ENCODE measurements at places on chromosomes 12 and 14. TPM values are rescaled to one million over a fixed set of nuclear protein-coding genes. Genes with fewer than 3 reads are reported as not detected.
A peak's percentile ranks its signal among the peaks of the same experiment; 100 is the strongest.

KRT73 gene
- total RNA-seq: not detected

BATF gene
- total RNA-seq: 0.93 TPM

GRCh38 chr12:53805067-53805466 lies 53.3 kb upstream of the CISTR start:
- no peaks in the 10 kb centered on the region for H3K4me1 ChIP-seq
- no peak for DNase-seq
- peaks cover 93% of the 10 kb centered on the region for H3K27me3 ChIP-seq

- DNase-seq: no peak
- H3K4me1 ChIP-seq: peaks cover 43% of the 10 kb centered on the region
- no peak overlapping the region for H3K4me3 ChIP-seq
- H3K36me3 ChIP-seq: no peaks in the 10 kb centered on the region
- no peaks in the 10 kb centered on the region for H3K27me3 ChIP-seq
These were observed 44.2 kb downstream of the ATP2B1 start for GRCh38 chr12:89664441-89664840.

DNA sequence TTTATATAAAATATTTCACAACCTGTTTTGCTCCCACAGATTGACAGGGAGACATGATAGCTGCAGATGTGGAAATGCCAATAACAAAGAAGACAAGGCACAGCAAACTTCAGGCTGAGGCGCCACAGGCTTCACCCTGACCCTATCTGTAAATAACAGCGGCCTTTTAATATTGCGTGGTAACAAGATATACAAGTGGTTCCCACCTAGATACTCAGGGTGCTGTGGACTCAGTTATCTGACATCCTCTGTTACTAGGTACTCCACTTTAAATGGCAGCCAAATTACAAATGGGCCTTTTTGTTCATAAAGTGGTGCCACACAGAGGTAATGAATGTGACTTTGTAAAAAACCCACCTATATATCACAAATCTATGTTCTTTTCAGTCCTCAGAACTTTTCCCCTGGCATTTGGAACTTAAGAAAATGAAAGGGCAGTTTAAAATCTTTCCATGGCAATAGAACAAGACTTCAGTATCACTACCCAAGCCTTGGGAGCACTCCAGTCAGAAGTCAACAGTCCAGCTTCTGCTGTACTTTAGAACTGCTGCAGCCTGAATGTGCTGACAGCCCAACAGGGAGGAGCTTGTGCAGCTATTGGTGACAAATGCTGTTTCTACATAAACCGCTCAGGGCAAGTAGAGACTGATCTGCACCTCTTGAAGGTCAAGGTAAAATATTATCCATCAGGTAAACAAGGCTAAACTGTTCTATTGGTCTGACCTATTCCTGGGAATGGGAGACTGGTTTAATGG lies 86.2 kb upstream of the DCD start:
- H3K27me3 ChIP-seq: no peaks in the 10 kb centered on the region
- peak overlapping the region; percentile 47 for H3K27ac ChIP-seq
- H3K36me3 ChIP-seq: no peaks in the 10 kb centered on the region

GRCh38 chr12:124420996-124421674 lies 126.2 kb downstream of the RFLNA start:
- peaks cover 44% of the 10 kb centered on the region for H3K36me3 ChIP-seq
- DNase-seq: peak; percentile 66
- H3K4me3 ChIP-seq: peak overlapping the region; percentile 53

DNA sequence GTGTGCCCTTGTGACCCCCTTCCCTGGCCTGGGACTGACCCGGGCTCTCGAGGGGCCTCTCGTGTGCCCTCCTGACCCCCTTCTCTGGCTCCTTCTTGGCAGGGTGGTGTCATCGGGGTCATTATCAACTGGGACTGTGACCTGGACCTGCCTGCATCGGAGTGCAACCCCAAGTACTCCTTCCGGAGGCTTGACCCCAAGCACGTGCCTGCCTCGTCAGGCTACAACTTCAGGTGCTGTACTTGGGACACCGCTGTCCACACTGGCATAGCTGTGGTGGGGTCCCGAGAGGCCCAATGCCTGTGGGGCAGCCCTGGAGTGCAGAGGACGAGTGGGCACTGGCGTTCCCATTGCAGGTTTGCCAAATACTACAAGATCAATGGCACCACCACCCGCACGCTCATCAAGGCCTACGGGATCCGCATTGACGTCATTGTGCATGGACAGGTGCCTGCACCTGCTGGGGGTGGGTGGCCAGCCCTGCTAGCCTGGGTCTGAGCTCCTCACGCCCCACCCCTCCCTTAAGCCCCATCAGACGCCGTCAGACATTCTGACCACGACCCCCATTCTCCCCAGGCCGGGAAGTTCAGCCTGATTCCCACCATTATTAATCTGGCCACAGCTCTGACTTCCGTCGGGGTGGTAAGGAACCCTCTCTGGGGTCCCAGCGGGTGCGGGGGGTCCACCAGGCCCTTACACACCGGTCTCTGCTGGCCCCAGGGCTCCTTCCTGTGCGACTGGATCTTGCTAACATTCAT lies 2.5 kb downstream of the P2RX2 start:
- no peak overlapping the region for H3K27ac ChIP-seq
- peaks cover 23% of the 10 kb centered on the region for H3K36me3 ChIP-seq
- no peak overlapping the region for H3K4me3 ChIP-seq
- no peak for DNase-seq

- no peaks in the 10 kb centered on the region for H3K4me1 ChIP-seq
- DNase-seq: no peak
- no peak overlapping the region for H3K4me3 ChIP-seq
These were observed 7.7 kb downstream of the SLC39A5 start for GRCh38 chr12:56237552-56237951.

DNA sequence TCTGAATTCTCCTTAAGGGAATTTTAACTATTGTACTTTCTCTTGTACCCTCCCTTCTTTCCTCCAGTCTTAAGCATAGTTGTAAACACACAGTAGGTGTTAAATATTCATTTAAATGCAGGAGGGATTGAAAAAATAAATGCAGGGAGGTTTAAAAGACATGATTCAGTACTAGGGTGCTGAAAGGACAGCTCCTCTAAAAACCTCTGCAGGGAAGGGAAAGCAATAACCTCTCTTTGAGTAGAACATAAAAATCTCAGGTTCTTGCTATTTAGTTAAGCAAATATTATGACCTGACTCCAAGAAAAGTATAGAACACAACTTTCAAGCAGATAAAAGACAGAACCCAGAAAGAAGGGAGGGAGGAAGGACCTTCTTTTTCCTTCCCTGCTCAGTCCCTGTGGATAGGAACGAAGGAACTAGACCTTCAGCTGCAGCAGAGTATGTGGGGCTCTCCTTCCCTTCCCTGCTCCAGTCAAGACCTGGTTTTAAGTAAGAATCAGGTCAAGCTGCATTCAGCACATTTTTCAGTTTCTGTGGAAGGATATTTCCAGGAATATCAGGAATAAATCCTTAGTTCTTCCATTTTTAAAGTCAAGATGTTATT lies 4.7 kb downstream of the MAP3K9 start:
- H3K27me3 ChIP-seq: peaks cover 52% of the 10 kb centered on the region
- peaks cover 16% of the 10 kb centered on the region for H3K4me1 ChIP-seq
- no peak overlapping the region for H3K27ac ChIP-seq
- DNase-seq: no peak

DNA sequence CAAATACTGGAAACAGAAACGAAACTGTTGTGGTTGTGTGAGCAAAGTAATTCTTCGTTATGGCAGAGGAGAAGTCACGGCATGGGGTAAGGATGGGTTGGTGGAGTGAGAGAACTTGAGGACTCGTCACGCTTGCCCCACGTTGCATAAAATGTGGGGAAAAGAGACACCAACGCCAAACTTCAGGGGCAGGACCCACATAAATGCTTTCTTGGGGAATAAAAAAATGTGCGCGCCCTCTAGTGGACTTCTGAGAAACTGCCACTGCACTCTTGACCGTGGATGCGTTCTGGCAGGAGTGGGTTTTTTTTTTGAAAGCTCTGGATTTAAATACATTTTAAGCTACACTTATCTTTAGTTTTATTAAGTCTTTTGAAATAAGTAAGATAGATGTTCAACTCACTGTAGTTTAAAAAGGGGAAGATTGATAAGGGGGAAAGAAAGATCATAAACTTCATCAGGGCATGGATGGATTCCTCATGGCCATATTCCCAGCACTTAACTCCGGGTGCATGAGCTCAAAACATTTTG lies 4.1 kb upstream of the IGF1 start:
- H3K4me3 ChIP-seq: peak overlapping the region; percentile 43
- H3K36me3 ChIP-seq: no peaks in the 10 kb centered on the region
- H3K27me3 ChIP-seq: no peaks in the 10 kb centered on the region
- peaks cover 21% of the 10 kb centered on the region for H3K4me1 ChIP-seq

- H3K27me3 ChIP-seq: no peaks in the 10 kb centered on the region
- no peak for DNase-seq
- no peak overlapping the region for H3K4me3 ChIP-seq
- H3K27ac ChIP-seq: no peak overlapping the region
These were observed 286.8 kb downstream of the DIO2 start for GRCh38 chr14:79924551-79924950.

DNA sequence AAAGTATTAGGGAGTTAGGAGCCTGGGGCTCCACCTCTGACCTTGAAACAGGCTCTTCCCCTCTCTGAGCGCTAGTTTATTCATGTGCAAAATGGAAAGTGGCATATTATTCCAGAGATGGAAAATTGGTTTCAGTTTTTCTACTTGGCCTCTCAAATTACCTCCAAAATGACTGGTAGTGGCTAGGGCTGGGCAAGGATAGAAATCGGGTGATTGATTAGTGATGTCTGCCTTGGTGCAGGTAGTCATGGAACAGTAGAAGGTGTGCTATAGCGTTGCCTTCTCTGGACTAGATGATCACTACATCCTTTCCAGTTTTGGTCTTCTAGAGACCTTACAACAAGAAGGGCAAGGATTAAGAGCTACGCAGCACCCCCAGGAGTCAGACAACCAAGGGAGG lies 8.6 kb upstream of the MSI1 start:
- peaks cover 15% of the 10 kb centered on the region for H3K4me1 ChIP-seq
- no peak for DNase-seq
- no peak overlapping the region for H3K27ac ChIP-seq
- peaks cover 51% of the 10 kb centered on the region for H3K27me3 ChIP-seq
- no peak overlapping the region for H3K4me3 ChIP-seq

DNA sequence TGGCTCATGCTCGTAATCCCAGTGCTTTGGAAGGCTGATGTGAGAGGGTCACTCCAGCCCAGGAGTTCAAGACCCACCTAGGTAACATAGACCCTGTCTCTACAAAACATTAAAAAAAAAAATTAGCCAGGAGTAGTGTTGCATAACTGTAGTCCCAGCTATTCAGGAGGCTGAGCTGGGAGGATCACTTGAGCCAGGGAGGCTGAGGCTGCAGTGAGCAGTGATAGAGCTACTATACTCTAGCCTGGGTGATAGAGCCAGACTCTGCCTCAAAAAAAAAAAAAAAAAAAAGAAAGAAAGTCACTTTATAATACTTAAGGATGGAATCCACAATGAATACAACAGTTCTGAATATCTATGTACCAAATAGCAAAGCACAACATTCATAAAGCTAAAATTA lies 10.2 kb upstream of the SLC10A1 start:
- H3K27ac ChIP-seq: no peak overlapping the region
- DNase-seq: no peak
- H3K36me3 ChIP-seq: no peaks in the 10 kb centered on the region

- no peak overlapping the region for H3K4me3 ChIP-seq
- no peak for DNase-seq
- H3K27ac ChIP-seq: peak overlapping the region; percentile 87
- H3K4me1 ChIP-seq: peaks cover 71% of the 10 kb centered on the region
These were observed 30.5 kb downstream of the RAD9B start for GRCh38 chr12:110532644-110533043.

GRCh38 chr14:61177279-61178225 lies 103.6 kb downstream of the TMEM30B start:
- H3K36me3 ChIP-seq: no peaks in the 10 kb centered on the region
- no peak overlapping the region for H3K27ac ChIP-seq
- peaks cover 41% of the 10 kb centered on the region for H3K27me3 ChIP-seq
- H3K4me1 ChIP-seq: no peaks in the 10 kb centered on the region
- DNase-seq: no peak

GRCh38 chr12:82350161-82350560 lies 8.0 kb downstream of the CCDC59 start:
- H3K27me3 ChIP-seq: no peaks in the 10 kb centered on the region
- H3K4me3 ChIP-seq: no peak overlapping the region
- H3K36me3 ChIP-seq: peaks cover 58% of the 10 kb centered on the region
- peaks cover 17% of the 10 kb centered on the region for H3K4me1 ChIP-seq

- no peaks in the 10 kb centered on the region for H3K4me1 ChIP-seq
- no peak for DNase-seq
- no peaks in the 10 kb centered on the region for H3K27me3 ChIP-seq
- H3K4me3 ChIP-seq: no peak overlapping the region
These were observed 183.5 kb upstream of the PLEKHG7 start for GRCh38 chr12:92519284-92519683.

- no peak overlapping the region for H3K27ac ChIP-seq
- peaks cover 1% of the 10 kb centered on the region for H3K36me3 ChIP-seq
- H3K4me1 ChIP-seq: no peaks in the 10 kb centered on the region
- no peaks in the 10 kb centered on the region for H3K27me3 ChIP-seq
- DNase-seq: no peak
These were observed 24.2 kb downstream of the FLRT2 start for GRCh38 chr14:85554106-85554505.

GRCh38 chr12:11870041-11870451 lies 200.7 kb upstream of the BCL2L14 start:
- H3K27me3 ChIP-seq: no peaks in the 10 kb centered on the region
- DNase-seq: no peak
- no peak overlapping the region for H3K27ac ChIP-seq
- no peak overlapping the region for H3K4me3 ChIP-seq
- H3K36me3 ChIP-seq: peaks cover 41% of the 10 kb centered on the region

DNA sequence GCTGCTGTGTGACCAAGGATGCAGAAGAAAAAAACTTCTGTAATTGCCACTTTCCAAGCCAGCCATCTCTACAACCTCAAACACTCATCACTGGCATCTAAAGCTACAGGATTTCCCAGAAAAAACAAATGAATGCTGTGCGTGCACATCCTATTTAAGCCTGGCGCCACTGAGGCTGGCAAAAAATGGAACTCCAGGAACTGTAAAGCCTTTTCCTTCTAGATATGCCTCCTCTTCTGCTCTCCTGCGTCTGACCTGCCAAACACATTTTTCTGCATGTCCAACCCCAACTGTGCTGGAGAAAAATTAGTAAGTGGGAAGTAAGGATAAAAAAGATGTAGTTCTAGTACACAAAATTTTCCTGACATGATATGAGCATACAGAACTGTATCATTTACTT lies 184.9 kb downstream of the ITPR2 start:
- H3K4me3 ChIP-seq: no peak overlapping the region
- no peaks in the 10 kb centered on the region for H3K4me1 ChIP-seq
- no peaks in the 10 kb centered on the region for H3K27me3 ChIP-seq
- no peak overlapping the region for H3K27ac ChIP-seq
- DNase-seq: no peak

DNA sequence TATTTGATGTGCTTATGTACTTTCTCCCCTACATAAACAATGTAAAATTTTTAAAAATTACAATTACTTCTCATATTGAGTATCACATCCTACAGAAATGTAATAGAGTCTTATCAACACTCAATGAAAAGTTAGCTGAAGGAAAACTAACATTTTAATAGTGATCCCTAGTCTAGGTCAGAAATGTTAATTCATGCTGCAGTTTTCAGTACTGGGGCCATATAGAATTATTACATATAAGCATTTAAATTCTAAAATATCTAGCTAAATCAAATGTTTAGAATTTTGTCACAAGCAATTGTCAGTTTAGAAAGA lies 37.8 kb downstream of the SLC6A15 start:
- no peak overlapping the region for H3K27ac ChIP-seq
- H3K36me3 ChIP-seq: no peaks in the 10 kb centered on the region
- no peaks in the 10 kb centered on the region for H3K4me1 ChIP-seq
- DNase-seq: no peak
- H3K4me3 ChIP-seq: no peak overlapping the region

GRCh38 chr14:103736546-103737431 lies 21.2 kb downstream of the ZFYVE21 start:
- H3K4me3 ChIP-seq: no peak overlapping the region
- H3K27ac ChIP-seq: peak overlapping the region; percentile 42
- peaks cover 49% of the 10 kb centered on the region for H3K4me1 ChIP-seq
- peaks cover 98% of the 10 kb centered on the region for H3K36me3 ChIP-seq
- no peak for DNase-seq

All from left ventricle myocardium inferior (tissue), 1 donor.